Epithelial cell of proximal tubule (primary cell): ENCODE measurements at places on chromosomes 3 and 15.

DNA sequence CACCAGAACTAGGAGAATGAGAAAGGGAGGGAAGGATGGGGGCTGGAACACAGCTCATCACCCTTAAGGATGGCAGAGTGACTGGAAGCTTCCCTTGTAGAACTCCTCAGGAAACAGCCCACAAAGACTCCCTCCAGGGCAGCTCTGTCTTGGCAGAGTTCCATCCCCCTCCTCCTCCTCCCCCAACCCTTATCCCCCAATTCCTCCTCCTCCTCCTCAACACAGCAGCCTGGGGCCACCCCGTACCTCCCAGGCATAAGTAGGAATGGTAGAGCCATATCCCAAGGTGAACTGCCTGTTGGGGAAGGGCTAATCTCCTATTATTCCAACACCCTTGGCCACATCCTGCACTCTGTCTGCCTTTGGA lies 38.8 kb downstream of the ADCY5 start:
- no peak for DNase-seq

DNA sequence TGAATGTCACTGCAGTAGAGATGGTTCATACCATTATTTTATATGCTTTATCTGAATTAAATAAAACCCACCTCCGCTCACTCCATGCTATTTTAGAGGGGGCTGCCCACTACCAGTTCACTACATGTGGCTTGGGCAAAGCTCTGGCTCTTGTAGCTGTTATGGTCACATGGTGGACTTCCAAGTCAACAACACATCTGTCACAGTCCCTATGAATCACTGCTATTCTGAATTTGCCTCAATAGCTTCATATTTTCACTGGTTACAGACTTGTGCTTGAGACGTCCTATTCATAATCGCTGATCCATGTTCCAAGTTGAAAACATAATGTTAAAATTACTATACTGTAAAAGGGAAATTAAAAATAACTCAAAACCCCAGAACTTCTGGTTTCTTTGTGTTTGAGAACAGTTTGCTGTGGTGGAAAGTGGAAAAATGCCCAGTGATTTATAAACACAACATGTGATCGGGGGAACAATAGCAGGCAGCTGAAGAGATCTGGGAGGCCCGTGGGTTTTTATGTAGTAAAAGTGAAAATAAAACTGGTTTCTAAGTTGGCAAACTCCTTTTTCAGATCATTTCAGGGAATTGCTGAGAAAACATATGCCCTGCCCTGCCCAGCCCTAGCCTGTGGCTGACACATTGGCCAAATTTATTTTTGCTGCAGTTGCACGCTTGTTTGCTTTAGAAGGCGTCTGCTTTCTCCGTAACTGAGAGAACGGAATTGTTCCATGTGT lies 128.8 kb upstream of the PRR23C start:
- DNase-seq: no peak

GRCh38 chr3:60333710-60334109 lies 917.5 kb downstream of the FHIT start:
- no peak for DNase-seq

DNA sequence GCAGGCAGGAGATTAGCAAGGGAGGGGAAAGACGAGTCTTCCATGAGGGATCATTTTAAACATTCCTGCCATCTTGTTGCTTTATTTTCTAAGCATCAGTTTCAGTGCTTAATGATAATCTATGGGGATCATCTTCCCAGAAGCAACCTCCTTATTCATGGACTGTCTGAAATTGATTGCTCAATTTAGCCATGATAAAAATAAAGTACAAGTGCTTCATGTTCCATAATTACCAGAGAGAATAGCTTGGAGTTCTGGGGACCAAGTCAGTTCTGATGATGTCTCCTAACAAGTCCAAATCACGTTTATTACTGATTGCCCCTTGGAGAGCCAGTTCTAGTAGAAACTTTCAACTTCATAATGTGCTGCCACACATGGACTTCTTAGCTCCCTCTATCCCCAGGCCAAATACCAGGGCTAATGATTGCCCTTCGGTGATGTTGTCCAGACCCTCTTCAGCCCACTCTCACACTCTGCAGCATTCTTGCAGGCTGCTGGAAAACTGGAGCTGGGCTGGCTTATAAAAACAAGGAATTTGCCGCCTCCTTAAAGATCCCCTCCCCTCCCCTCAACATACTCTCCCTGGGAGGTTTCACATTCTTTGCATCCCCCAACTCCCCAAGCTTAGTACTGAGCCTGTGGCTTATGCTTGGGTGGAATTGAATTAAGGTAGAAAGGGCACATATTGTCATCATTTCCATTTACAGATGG lies 222.1 kb upstream of the ADAMTS9 start:
- DNase-seq: no peak

DNA sequence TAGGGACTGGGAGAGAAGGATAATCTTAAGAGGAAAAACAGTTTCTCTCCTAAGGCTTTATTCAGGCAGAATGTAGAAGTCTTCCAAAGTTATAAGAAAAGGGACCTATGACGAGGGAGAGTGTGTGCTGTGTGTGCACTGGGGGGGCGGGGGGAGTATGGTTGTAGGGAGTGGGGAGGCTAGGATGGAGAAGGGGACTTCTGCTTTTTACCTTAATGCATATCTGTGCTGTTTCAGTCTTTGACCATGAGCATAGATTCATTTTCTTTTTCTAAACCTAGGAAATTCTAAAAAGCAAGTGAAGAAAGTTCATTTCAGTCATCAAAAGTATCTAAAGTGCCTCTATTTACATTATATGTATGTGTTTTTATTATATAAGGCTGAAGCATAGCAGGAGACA lies 52.6 kb upstream of the RASA2 start:
- no peak for DNase-seq

GRCh38 chr3:125072301-125072700 lies 16.5 kb upstream of the HEG1 start:
- no peak for DNase-seq

- DNase-seq: no peak
Observed at GRCh38 chr3:123414973-123415775, 33.7 kb downstream of the ADCY5 start.

DNA sequence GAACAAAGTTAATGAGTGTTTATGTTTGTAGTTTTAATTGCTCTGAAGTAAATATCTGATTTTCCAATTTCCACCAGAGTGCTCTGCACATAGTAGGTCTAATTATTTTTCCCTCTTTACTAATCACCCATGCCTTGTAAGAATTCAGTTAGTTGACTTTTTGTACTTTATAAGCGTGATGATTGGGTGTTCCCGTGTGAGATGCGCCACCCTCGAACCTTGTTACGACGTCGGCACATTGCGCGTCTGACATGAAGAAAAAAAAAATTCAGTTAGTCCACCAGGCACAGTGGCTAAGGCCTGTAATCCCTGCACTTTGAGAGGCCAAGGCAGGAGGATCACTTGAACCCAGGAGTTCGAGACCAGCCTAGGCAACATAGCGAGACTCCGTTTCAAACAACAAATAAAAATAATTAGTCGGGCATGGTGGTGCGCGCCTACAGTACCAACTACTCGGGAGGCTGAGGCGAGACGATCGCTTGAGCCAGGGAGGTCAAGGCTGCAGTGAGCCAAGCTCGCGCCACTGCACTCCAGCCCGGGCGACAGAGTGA lies 507 bp upstream of the VHL start:
- no peak for DNase-seq

DNA sequence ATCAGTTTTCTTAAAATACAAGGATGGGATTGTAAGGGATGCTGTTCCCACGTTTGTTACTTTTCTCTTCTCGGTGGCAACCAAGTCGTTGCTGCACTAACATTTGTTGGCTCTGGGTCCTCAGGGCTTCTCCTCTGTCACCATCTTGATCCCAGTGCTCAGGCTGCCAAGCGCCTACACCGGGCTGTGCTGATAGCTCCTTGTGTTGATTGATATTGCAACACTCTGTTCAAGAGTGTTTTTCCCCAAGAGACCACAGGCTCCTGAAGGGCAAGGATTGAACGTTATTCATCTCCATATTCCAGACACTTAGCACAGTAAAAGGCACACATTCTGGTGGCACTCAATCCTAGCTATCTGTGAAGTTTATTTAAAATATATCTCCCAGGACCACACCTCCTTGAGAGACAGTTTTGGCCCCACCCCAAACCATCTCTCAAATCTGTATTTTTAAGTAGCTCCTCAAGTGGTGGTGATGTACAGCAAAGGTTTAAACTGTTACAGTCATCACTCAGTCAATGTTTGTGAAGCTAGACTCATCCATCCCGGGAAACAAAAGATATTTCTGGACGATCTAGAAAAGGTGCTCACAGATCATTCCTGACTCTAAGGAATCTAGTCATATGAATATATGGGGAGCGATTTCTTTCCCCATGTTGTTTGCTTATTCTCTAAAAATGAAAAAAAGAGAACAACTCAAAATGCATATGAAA lies 38.5 kb upstream of the FOXP1 start:
- no peak for DNase-seq

GRCh38 chr15:100553468-100553867 lies 24.7 kb upstream of the CERS3 start:
- no peak for DNase-seq

GRCh38 chr3:63538919-63539318 lies 113.6 kb upstream of the SNTN start:
- no peak for DNase-seq

DNA sequence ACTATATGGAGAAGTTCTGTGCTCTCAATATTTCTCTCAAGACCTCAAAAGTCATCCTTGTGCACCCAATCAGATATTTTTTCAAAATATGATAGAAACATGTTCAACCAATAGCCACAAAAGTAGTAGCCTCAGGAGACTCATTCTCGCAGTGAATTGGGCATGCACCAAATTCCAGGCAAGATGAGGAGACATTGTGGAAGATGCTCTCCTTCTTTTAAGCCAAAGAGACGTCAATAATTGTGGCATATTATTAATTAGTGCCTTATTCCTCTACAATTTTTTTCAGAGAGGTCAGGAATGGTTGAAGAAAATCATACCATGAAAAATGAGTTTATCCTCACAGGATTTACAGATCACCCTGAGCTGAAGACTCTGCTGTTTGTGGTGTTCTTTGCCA lies at the start of gene OR5K2:
Gene OR5K2, plus strand, starts transcription at position 301 of the 400 bp plus-strand sequence. Its CDS starts 0 bp downstream, at position 301.
- no peak for DNase-seq

DNA sequence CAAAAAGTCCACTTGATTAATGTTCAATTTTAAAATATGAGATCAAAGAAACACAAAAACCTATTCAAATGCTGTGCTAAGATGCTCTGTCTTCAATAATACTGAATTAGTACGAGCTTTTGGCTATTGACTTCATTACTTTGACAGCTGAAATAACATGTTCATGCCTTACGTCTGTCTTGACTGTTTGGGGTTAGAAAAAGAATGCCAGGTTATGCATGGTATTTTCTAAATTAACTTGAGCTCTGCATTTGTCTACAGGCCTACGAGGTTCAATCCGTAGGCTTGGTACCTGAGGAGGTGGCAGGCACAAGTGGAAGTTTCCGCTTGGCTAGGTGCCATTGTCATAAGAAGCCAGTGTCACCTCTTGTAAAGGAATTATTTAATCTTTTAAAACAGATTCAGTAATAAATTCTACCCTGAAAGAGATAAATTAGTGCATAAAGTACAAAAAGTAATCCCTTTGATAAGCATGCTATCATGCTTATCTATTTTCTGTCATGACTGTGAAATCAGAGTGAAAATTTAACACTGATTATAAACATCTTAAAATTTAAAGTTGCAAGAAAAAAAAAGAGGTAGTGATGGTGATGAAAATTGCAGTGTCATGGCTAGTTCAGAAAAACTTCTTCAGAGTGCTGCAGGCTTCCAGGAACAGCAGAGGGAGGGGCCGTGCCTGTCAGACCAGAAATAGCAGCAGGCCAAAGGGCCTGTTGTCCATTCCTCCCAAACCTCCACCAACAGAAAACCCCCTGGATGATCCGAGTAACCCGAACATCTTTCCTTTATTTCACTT lies 115.7 kb downstream of the ARRDC4 start:
- no peak for DNase-seq

DNA sequence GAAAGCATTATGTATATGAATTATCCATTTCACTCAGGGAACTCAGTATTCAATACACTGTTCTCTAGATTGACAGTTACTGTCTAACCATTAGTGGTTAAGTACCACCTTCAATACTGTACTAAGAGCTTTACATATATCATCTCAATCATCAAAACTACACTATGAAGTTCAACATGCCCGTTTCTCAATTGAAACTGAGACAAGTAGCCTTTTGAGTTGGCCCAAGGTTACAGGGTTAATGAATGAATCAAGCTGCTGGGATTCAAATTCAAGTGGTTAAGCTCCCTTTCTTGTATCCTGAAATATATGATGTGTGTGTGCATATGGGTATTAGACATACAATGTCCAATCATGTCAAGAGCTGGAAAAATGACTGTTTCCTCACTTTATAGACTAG lies 5.8 kb downstream of the TASOR start:
- no peak for DNase-seq

- no peak for DNase-seq
Observed at GRCh38 chr3:142507241-142507640, 59.4 kb upstream of the XRN1 start.

- peak; percentile 98 for DNase-seq
Observed at GRCh38 chr3:151305060-151305774, 11.4 kb downstream of the GPR87 start.

DNA sequence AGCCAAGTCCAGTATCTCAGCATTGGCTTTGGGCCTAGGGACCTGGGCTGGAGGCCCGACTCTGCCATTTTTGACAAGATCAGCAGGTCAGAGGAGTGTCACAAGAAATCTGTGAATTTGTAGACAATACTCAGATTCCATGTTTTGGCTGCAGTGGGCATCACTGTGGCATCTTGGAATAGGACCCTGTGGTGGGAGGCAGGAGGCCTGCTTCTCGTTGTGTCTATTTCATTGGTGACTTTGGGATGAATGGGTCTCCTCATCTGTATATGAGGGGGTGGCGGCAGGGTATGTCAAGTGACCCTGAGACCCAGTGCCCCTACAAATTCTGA lies 3.3 kb downstream of the C15orf39 start:
- DNase-seq: no peak

DNA sequence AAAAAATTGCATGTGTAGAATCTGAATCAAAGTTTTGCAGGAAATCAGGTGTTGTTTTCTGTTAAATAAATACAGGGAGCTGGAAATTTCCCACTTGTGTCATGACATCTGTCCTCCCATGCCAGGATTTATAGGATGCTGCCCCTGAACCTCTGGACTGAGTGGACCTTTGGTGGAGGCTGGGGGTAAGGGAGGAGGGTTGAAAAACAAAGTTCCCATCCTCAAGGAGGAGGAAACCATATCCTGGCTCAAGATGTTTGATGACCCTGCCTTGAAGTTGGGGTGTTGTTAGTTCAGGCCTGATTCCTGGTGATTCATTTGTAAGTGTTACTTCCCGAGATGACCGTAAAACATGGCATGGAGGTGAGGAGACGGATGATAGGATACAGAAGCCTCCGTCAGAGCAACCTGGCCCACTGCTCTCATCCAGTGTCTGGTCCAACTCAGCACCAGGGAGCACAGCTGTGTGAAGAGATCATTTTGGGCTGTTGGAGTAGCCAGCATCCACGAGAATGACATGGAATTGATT lies 223.6 kb downstream of the CACNA2D3 start:
- DNase-seq: no peak
